CD8-positive, alpha-beta memory T cell (primary cell): ENCODE measurements at places on chromosomes 12 and 14.

DNA sequence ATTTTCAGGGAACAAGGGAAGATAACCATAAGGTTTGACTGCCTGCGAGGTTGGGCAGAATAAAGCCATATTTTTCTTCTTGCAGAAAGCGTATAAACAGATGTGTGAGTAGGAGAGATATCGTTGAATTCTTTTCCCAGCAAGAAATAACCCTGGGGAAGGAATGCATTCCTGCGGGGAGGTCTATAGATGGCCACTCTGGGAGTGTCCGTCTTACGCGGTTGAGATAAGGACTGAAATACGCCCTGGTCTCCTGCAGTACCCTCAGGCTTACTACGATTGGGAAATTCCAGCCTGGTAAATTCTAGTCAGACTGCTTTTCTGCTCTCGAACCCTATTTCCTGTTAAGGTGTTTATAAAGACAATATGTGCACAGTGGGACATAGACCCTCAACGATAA lies 225.0 kb downstream of the LRIG3 start:
- no peak for DNase-seq

DNA sequence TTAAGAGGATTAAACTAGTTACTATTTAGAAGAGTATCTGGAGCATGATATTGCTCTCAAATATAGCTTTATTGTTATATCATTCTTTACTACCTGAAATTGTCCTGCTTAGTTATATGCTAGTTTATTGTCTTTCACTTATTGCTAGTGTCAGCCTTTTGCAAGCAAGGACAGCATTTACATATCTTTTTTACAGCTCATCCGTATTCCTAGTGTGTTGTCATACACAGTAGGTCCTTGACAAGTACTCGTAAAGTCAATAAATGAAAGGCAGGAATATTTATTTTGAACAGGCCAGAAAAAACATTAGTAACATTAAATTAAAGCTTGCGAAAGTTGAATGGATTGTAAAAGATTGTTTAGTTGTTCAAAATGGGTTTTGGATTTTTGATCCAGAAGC lies 35.0 kb downstream of the CRADD start:
- no peak for DNase-seq

GRCh38 chr12:122834921-122835749 lies at the start of gene HIP1R:
TSS of gene HIP1R (plus strand) at chr12:122835457. CDS start at chr12:122835551, 94 bp downstream.
- DNase-seq = peak; percentile 58

DNA sequence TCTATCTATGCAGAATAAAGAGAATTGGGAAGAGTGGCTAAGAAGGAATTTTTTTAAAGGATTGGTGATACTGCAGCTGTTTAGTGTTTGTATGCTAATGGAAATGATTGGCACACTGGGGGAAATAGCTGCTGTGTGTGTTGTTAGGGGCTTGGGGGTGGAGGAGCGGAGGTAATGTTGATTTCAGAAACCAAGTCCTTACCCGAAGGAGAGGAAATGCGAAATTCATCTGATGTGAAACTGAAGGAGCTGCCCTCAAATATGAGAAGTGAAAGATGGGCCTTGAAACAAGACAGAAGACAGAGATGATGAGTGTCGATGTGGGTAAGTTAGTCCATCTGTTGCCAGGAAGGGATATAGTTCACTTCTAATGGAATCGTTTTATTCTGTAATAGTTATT lies 21.2 kb upstream of the RNASE12 start:
- no peak for DNase-seq

DNA sequence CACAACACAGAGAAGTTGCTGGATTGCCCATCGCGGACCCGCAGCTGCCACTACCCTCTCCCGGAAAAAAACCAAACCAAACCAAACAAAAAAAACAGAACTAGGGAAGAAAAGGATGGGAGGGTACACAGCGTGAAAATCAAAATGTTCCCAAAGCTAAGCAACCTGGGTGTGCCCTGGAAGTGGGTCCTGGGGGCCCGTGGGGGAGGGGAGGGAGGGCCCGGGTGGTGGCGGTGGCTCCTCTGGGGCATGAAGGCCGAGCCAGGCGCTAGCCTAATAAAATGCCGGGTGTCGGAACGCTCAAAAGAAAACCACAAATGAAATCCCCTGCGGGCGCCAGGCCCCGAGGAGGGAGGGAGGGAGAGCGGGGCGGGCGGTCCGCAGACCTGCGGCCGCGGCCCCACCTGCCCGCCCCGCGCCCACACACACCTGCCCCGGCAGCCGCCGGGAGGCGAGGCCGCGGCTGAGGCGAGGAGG lies 787 bp downstream of the HECTD4 start:
- no peak for DNase-seq

- no peak for DNase-seq
These were observed 131.3 kb upstream of the HIF1A start for GRCh38 chr14:61563880-61564617.

- DNase-seq = no peak
These were observed at the start of gene KLHL33 for GRCh38 chr14:20435582-20436362. TSS of gene KLHL33 (minus strand) at chr14:20436166. CDS start at chr14:20435811, 355 bp downstream.

- no peak for DNase-seq
These were observed 41.7 kb upstream of the TSPAN11 start for GRCh38 chr12:30884799-30885198.

DNA sequence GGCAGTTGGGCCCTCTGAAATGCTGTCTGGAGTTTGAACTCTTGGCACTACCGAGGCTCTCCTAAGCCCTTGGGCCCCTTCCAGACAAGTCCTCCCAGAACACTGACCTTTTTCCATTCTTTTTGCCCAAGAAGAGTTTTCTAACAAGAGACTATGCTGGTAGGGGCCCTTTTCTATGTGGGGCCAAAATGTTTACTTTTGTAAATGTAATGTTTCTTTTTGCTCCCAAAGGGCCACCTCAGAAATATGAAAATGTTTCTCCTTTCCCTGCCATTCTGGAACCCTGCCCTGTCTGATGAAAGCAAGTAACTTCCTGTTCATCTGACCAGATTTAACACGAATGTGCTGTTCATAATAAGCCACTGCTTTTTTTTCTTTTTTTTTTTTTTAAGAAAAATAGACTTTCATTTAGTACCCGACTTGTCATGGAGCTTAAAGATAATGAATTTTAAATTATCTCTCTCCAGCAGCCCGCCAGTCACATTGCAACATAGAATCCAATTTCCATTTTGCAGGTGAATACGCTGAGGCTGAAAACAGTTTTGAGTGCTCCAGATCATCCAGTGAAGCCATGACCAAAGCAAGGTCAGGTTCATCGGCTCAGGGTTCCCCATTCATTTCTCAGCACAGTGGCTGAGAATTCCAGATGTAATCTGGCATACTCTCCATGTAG lies 169.9 kb downstream of the DPF3 start:
- no peak for DNase-seq

DNA sequence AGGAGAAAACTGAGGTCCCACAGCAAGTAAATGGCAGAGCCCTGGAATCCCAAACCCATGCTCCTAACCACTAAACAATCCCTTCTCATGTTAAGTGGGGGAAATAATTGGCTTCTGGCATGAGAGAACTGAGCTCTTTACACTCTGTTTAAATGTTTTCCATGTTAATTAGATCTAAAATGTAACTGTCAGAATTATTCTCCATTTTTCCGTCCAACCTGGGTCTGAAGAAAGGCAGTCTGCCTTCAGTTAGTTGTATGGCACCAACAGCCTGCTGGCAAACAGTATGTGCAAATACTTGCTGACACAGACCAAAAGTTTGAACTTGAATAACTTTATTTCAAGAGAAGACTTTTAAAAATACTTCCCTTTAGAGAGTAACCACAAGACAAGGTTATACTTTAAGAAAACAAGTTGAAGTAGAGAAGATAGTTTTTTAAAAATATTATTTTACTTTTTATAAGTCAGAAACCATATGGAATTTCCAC lies 59.7 kb downstream of the E2F7 start:
- no peak for DNase-seq

- no peak for DNase-seq
These were observed 7.2 kb upstream of the TPI1 start for GRCh38 chr12:6860116-6860515.
